Effector memory CD8-positive, alpha-beta T cell (primary cell): ENCODE measurements at places on chromosomes 3 and 15.

- DNase-seq: no peak
These were observed 62.1 kb downstream of the PLXNA1 start for GRCh38 chr3:127044996-127045395.

GRCh38 chr3:66179793-66180192 lies 41.0 kb upstream of the SLC25A26 start:
- no peak for DNase-seq

- DNase-seq: no peak
These were observed 4.0 kb downstream of the RASSF1 start for GRCh38 chr3:50336452-50337174.

- DNase-seq: no peak
These were observed 37.8 kb upstream of the UACA start for GRCh38 chr15:70801109-70801508.

GRCh38 chr3:88291486-88291885 lies 141.7 kb downstream of the C3orf38 start:
- no peak for DNase-seq

- no peak for DNase-seq
These were observed 140.0 kb upstream of the MEF2A start for GRCh38 chr15:99425657-99426301.

- no peak for DNase-seq
These were observed 14.8 kb downstream of the PXYLP1 start for GRCh38 chr3:141246224-141246957.

GRCh38 chr3:108493862-108494261 lies 16.5 kb downstream of the MYH15 start:
- no peak for DNase-seq

- no peak for DNase-seq
These were observed 1029.9 kb upstream of the CADM2 start for GRCh38 chr3:83928903-83929302.

- DNase-seq: no peak
These were observed 71.4 kb upstream of the SKOR1 start for GRCh38 chr15:67753891-67754290.

DNA sequence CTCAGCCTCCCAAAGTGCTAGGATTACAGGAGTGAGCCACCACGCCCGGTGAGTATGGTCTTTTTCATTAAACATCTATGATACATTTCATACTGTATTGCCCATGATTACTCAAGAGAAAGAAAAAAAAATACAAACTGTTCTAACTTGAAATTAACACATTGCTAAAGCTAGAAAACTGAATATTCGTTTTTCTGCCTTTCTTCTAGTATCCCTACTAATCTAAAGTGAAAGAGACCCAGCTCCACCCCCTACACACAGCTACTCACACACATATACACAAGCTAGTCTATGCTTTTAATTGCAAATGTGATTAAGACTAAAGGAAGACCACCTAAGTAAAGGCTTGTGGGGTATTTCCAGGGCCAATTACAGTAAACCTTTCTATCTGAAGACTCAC lies 43.1 kb downstream of the INO80 start:
- DNase-seq: no peak

GRCh38 chr3:77412584-77412983 lies 372.7 kb downstream of the ROBO2 start:
- DNase-seq: no peak

DNA sequence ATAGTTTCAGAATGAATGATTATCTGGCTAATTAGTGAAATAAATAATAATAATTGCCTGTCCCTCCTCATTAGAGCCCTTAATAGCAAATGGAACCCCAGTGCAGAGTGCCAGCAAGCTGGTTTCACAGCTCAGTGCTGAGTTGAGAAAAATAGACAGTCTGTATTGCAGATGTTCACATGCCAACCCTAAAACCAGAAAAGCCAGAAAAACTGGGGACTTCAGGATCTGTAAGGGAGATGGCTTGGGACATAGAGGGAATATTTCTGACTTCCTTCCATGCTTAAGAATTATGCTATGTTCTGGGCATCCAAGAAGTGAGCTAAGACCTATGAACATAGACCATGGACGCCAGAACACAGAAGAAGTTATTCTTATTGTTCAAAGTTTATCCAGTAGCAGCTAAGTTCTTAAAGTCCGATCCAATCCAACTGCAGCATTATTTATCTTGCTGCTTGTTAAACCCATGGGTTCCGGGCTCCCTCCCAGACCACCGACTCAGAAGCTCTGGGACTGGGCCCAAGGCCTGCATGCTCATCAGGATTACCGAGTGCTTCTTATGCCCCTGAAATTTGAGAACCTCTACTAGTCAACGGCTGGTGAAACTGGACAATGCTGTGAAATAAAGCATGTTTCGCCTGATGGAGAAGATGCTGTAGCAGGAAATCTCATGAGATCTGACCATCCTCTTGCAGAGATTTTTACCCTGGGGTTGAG lies 158.3 kb downstream of the FOXB1 start:
- no peak for DNase-seq

- no peak for DNase-seq
These were observed 574.6 kb upstream of the ARPP21 start for GRCh38 chr3:35064761-35065160.

DNA sequence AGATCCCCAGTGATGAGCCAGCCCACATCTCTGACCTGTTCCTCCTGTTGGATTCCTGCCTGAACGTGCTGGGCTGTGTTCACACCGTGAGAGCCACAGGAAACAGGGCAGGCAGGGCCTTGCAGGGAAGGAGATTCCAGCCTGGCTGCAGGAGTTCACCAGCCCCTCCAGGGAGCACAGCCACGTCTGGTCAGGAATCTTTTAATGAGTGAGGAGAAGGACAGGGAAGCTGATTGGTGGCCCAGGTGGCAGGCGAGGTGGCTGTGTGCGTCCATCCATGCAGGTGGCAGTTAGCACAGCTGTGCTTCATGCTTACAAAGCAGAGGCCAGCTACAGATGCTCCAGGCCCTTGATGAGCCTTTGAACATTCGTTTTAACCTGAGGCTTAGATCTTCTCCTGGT lies 10.5 kb downstream of the LRRK1 start:
- no peak for DNase-seq

- no peak for DNase-seq
These were observed 1099.9 kb downstream of the TUSC7 start for GRCh38 chr3:117809186-117810081.

DNA sequence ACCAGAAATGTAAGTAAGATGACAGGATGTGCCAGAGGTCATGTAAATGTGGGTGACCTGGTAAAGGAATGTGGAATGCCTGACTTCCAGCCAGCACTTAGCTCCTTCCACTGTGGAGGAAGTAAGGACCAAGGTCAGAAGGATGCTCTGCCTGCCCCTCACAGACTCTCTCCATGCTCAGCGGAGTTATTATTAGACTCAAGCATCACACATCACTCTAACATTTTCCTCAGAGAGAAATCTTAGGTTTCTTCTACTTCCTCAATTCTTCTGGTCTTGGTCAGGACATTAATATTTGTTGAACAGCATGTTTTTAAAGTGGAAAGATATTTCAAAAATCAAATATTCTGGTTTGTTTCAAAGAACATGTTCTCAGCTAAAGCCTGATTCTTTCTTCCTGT lies 231.4 kb upstream of the WNT5A start:
- DNase-seq: no peak
